ENCODE measurements at places on chromosomes 6 and 20.

DNA sequence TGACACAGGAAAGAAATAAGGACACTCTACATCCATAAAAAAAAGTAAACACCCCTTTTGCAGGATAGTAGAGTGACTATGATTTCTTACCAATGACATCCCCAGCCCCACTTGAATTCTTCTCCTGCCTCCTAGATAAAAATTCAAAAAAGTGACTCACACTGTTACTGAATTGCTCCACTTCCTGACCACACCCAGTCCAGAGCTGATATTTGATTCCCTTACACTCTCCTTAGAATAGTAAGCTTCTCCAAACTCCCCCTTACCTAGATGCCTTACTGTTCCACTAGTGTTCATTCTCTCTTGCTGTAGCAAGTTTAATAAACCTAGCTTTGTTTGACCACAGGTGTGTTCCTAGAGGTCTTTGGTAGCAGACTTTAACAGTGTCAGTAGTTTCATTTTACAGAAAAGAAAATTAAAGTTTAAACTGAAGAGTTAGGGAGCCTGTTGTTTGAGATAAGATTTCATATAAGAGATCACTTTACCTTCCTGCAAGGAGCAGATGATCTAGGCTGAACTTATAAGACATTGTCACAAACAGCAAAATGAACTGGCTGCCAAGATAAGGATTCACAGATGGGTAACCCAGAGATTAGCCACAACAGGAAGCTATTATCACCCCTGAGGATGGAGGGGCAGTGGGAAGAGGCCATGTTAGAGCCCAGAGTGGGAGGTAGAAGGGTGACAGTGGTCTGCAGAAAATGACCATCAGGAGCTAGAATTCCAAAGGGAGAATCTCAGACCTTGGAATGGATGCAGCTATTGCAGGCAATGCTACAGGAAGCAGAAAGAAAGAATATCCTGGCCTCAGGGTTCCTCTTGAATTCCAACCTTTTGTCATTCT, 28.4 kb upstream of the BTN3A2 start:
- no peak for DNase-seq

DNA sequence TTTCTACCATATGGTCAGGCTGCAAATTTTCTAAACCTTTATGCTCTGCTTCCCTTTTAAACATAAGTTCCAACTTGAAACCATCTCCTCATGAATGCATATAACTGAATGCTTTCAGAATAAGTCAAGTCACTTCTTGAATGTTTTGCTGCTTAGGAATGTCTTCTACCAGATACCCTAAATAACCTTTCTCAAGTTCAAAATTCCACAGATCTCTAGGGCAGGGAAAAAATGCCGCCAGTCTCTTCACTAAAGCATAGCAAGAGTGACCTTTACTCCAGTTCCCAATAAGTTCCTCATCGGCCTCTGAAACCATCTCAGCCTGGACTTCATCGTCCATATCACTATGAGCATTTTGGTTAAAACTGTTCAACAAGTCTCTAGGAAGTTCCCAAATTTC, 1011.2 kb upstream of the CITED2 start:
- no peak for DNase-seq

DNA sequence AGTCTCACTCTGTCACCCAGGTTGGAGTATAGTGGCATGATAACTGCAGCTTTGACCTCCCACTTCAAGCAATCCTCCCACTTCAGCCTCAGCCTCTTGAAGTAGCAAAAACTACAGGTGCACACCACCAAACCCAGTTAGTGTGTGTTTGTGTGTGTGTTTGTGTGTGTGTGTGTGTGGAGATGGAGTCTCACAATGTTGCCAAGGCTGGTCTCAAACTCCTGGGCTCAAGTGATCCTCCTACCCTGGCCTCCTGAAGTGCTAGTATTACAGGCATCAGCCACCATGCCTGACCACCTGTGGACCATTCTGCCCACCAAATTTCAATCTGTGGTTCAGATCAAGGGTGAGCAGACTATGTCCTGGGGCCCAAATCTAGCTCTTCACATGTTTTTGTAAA, 8.8 kb downstream of the FASTKD5 start:
- DNase-seq, result no peak

DNA sequence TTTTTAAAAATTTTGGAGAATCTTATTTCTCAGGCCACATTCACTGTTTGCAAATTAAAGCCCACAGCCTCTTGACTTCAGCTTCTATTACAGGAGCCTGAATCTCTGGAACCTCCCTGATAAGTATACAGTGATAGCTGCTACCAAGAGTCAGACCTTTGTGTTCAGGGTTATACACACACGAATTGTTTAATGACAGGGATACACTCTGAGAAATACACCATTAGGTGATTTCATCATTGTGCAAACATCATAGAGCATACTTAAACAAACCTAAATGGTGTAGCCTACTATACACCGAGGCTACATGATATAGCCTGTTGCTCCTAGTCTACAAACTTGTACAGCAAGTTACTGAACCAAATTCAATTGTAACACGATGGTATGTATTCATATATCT, 473.9 kb downstream of the PKHD1 start:
- no peak for DNase-seq

DNA sequence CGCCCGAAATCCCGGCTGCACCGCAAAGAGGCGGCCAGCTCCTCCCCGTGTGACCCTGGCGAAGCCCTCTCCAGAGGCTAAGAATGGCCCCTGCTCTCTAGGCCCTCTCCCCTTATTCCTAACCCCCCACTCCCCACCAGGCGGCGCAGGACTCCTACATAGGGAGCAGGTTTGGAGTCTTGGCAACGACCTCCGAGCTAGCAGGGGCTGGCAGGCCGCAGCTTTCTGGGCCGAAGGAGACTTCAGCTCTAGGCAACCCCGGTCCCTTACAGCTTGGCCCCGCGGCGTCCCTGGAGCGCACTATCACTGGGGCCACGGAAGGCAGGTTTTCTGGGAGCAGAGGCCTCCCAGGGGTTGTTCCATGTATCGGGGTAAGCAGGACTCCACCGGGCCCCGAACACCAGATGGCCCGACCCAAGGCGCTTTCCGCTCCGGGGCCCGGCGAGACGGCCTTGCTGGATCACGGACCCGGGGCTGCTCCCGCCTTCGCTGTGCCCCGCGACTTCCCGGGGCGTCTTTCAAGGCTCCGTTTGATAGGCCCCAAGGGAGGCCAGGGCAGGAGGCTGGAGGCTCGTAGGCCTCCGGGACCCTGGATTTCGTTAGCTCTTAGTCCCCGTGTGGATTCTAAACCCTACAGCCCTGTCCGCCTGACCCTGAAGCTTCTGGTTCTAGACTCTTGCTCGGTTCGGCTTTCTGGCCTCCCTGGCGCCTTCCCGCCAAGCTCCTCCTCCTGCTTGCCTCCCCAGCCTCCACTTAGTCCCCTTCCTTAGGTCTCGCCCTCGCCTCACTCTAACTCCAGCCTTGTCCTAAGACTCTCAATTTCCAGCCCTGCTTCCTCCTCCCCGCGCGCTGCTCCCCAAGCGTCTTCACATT, 1.9 kb downstream of the SLC32A1 start:
- DNase-seq, result peak; percentile 82
